ENCODE measurements at places on chromosomes 6 and 20.
A peak's percentile ranks its signal among the peaks of the same experiment; 100 is the strongest.

DNA sequence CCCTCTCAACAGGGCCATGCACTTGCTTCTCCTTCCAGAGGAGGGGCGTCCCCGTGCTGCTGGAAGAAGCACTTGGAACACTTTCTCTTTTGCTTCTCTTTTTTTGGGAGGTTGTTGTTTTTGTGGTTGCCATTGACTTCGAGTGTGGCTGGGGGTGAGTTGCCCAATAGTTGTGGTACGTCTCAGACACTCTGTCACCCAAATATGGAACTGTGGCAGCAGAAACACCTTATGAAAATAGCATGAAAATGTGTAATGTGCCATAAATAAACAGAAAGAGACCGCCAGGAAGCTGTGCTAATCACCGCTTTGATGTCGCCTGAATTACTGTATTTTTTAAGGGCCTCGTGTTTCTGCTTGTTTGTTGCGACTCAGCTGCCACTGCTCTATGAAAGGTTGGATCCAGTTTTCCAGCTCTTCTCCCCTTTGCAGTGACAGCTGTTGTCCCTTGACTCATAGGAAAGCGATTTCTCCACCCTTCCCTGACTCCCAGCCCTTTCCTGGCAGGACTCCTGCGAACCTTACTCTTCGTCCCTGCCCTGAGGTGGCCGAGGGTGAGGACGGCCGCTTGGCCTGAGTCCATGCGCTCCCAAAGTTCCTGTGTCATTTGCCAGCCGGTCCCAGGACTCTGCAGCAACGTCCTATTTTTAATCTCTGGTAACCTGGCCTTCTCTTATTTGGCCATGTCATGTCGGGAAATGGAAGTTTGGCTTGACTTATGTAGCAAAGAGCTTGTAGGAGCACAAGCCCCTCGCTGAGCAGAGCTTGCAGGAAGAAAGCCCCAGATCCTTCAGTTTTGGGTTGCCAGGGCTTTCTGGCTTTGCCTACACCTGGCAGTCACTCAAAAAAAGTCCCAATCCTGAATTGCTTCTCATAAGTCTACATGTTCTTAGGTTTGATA is 694.6 kb downstream of the QKI start:
- DNase-seq: no peak

GRCh38 chr6:85795945-85796344 is 153.3 kb upstream of the SYNCRIP start:
- DNase-seq: no peak

GRCh38 chr6:31497531-31498476 is at the start of gene MICB:
Gene MICB (plus strand): TSS chr6:31498145. CDS start chr6:31498194, 49 bp downstream.
- peak; percentile 69 for DNase-seq

- DNase-seq: no peak
Measured at GRCh38 chr6:166223079-166223478, 55.4 kb upstream of the TBXT start.

GRCh38 chr20:32482143-32482441 is 103.0 kb downstream of the NOL4L start:
- no peak for DNase-seq

DNA sequence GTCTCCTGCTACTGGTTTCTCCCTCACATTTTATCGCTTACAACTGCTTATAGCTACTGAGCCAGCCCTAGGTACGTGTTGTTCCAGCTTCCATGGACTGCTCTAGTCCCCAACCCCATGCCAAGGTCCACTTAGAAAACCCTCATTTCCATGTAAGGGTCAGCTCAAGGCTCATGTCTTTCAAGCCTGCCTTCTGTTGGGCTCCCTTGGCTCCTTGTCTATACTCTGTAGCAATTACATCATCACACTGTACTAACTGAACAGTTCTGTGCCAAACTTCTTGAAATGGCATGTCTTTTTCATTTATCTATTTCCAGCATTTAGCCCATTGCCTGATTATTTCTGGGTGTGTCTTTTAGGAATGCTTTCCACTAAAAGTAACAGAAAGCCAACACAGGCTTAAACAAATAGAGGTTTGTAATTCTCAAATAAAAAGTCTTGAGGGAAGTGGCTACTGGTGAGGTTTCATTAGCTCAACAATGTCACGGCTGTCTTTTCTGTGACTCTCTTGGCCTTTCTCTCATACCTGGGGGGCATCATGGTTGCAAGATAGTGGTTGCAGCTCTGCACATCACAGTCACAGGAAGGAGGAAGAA is 317.6 kb downstream of the TPBG start:
- no peak for DNase-seq

DNA sequence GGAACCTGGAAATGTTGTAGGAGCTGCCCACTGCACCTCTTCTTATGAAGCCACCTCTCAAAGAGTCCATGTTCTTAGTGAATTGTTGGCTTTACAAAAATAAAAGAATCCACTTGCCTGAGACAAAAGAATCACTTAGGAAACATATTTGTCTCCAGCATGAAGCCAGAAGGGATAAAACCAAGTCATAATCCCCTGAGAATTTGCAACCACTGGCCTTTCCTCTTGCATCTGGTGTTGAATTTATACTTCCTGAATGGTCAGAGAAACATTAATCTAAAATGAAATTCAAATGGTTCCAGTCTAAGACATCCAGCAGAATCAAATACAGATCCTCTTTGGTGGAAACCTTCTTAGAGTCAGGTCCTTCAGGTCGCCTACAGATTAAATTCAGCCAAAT is 192.5 kb upstream of the ECI2 start:
- DNase-seq: no peak

DNA sequence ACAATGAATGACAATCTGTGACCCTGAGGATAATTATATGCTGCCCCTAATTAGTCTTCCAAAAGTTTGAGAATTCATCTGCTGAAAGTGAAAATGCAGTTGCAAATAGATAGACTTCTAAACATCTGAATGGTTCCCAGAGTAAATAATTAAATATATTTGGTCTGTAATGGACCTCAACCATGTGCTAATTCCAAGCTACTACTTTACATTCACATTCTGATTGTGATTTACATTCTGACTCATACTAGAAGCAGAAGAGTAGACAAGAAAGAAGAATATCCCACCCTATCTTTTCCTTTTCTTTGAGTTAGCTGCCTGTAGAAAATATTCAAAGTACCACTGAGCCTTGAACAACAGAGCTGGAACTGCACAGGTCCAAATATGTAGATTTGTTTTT is 80.8 kb downstream of the PTPRK start:
- no peak for DNase-seq

DNA sequence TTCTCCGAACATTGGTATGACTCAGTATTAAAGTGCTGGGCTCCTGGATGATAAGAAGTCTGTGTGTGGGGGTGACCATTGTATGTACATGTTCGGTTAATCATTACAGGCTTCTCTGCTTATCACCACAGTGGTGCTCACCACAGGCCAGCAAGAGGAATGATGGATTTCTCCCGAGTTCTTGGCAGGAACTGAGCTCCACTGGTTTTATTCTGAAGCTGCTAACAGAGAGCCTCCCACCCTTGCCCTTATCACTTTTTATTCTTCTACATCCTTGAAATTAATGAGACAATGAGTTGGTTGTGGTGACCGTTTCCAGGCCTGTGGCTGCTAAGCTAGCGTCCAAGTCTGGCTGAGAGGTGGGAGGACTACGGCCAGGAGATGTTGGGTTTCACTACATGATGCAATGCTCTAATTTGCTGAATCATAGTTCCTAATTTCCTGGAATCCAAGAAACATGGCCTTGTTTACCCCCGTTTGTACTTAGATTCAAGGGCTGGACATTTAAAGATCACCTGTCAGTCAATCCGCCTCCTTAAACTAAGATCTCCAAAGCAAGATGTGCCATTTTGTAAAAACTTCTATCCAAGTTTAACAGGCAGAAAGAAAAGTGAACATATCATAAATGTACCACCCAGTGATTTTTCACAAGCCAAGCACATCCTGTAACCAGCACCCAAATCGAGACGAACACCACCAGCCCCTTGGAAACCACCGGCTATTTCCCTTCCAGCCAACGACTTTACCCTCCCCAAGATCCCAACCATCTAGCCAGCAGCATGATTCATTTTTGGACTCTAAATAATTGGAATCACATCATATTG is 172.5 kb downstream of the FOXA2 start:
- DNase-seq: no peak

DNA sequence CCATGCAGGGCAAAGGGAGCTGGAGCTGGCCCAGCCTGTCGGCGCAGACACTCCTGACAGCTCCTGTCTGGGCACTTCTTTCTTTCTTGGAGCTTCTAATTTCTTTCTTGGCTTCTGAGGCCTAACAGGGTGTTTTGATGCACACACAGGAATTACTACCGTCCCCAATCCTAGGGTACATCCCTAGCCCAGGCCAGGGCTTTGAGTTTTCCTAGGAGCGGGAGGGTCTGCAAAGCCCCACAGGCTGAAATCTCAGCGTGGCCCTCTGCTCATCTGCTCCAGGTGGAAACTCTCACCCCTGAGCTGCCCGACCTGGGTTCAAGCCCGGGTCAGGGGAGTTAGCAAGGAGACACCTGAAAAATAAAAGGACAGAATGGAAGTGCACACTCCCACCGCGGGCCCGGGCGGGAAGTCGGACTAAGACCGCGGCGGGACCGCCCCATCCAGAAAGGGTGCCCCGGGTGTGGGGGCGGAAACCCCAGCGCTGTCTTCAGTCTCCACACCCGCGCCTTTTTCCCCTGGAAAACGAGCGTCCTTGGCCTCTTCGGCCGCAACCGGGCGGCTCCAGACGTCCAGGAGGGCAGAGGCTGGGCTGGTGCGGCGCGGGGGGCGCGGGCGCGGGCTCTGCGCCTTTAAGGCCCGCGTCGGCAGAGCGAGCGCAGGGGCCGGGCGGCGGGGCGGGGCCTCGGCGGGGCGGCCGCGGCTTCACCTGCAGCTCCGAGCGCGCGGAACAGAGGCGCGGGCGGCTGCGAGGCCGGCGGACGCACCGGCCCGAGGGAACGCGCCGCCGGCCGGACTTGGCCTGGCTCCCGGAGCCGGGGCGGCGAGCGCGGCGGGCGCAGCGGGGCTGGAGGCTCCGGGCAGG is at the start of gene CDH4:
Gene CDH4, plus strand, starts transcription at position 733 of the 865 bp plus-strand sequence.
- no peak for DNase-seq

GRCh38 chr20:676967-677366 is 1.4 kb upstream of the SCRT2 start:
- no peak for DNase-seq

DNA sequence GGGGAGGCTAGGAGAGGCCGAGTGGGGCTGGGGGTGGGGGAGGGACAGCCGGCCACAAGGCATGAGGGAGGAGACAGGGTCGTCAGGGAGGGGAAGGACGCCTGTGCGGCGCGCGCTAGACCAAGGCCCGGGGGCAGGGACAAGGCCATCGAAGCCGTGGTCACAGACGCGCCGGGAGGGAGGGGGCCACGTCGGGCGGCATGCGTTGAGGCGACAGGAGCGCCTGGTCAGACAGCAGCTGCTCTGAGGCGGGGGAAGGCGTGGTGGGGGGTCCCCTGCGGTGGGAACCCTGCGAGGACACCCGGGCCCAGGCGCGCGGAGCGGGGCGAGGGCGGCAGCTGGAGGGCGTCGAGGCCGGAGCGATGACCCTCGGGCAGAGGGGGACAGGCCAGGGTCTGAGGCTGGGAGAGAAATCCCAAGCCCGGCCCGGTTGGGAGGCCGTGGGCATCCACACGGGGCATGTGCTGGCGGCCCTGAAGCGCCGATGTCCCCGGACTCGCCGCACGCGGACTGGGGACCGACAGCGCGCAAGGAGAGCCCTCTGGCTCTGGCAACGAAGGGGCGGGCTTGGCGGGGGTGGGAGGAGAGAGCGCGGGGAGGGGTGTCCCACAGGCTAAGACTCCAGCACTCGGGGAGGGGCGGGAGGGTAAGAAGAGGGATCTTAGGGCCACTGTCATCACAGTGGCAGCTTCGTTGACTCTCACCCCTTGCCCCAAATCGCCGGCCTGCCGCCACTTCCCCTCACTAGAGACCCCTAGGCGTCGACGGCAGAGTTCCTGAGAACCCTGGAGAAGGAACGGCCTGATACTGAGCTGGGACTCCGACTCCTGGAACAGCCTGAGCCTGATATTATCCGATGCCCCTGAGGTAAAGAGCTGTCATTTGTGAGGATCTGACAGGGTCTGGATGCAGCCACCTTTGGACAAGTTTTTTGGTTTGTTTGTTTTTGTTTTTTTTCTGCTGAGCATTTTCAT is 5.0 kb downstream of the TMEM239 start:
- no peak for DNase-seq

- no peak for DNase-seq
Measured at GRCh38 chr20:40551125-40551530, 137.9 kb downstream of the MAFB start.

GRCh38 chr20:43670423-43670822 is 3.5 kb downstream of the MYBL2 start:
- no peak for DNase-seq

DNA sequence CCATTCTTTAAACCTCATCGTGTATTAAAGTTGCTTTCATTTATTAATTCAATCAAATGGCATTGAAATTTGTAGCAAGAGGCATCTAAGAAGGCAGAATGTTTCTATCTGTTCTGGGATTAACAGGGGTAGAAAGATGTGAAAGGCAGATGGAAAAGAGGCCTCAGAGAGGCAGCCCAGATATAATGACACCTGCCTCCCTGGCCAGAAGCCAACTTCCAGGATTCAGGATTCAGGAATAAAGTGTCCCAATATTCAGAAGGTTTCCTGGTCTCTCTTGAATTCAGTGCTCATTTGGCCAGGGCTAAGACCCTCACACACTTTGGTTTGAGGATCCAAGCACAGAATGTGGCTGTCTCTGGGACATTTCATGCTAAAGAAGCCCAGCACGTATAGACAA is 39.9 kb downstream of the HLA-B start:
- no peak for DNase-seq

DNA sequence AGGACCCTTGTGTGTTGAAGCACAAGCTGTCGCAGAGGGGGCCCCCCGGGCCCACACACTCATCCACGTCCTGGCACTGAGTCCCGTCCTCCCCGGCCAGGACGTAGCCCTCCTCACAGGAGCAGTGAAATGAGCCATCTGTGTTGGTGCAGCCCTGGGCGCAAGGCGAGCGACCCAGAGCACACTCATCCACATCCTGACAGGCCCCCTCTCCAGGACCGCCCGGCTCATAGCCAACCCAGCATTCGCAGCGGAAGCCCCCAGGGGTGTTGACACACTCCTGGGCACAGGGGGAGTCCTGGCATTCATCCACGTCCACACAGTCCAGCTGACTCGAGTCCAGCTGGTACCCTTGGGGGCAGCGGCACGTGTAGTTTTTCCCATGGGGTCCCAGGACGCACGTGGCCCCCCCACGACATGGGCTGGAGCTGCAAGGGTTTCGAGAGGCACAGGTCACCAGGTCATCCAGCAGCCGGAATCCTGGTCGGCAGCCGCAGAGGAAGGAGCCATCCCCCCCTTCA is 1.2 kb downstream of the CD93 start:
- DNase-seq: no peak

DNA sequence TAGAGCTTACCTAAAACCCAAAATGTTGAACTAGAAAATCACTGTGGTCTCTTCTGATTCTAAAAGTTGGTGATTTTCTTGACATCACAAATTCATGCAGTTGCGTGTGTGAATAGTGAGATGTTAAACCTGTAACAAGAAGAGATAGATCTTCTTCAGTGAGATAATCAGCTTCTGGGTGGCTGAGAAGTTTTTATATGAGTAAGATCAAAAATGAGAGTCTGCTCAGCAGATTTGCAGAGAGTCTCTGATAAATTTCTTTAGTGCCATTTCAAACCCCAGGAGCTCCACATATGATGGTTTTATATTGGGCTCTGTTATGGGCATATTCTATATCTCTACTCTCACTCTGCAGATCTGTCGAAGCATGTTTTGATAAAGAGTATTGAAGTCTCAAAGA is 185.4 kb downstream of the ZFAND3 start:
- no peak for DNase-seq

GRCh38 chr20:5895626-5896025 is 54.7 kb downstream of the TRMT6 start:
- DNase-seq: no peak

- DNase-seq: no peak
Measured at GRCh38 chr6:132614554-132614953, 9.5 kb downstream of the TAAR2 start.

GRCh38 chr6:166478782-166479592 is 96.2 kb upstream of the MPC1 start:
- DNase-seq: no peak
